ENCODE measurements at places on chromosomes 2 and 18. TPM values are rescaled to one million over a fixed set of nuclear protein-coding genes. Genes with fewer than 3 reads are reported as not detected.

DNA sequence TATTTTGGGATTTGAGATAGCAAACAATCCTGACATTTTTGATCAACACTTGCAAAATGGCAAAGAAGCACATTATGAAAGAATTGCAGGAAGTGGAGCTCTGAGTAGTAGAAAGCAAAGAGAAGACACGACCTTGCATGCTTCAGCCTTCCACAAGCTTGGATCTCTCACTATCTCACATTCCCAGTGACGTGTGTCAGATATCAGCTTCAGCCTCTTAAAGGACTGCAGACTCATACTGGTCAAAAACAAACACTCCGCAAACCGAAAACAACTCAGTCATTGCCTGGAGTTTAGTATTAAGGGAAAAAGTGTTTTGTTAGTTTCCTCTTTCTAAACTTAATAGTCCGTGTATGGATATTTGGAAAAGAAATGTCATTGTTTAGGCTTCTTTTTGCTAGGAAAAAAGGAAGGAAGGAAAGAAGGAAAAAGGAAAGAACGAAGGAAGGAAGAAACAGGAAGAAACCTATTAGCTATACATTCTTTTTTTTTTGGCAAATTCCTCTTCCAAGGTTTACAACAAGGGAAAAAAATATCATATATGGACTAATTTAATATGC lies 32.6 kb upstream of the SLC40A1 start:
- no peaks in the 10 kb centered on the region for H3K36me3 ChIP-seq
- H3K27ac ChIP-seq = no peak overlapping the region
- DNase-seq = no peak
- peaks cover 6% of the 10 kb centered on the region for H3K4me1 ChIP-seq
- no peaks in the 10 kb centered on the region for H3K27me3 ChIP-seq

DNA sequence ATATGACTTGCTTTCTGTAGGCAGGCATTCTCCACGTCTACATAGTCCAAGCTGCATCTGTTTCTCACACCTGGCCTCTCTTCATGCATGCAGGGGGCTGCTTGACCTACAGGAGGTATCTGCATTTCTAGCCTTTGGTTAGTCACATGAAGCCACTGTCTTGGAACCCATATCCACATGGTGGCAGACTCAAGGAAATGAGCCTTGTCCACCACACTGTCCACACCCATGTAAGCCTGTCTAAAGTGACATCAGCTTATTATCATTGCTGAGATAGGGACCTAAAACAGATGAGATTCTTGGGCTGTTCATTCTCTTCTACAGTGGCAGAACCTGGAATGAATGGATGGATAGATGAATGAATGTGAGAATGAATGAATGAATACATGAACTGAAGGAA lies 160.4 kb downstream of the DOCK10 start:
- no peak overlapping the region for H3K4me3 ChIP-seq
- no peak overlapping the region for H3K27ac ChIP-seq
- H3K36me3 ChIP-seq = no peaks in the 10 kb centered on the region
- H3K4me1 ChIP-seq = no peaks in the 10 kb centered on the region

GRCh38 chr2:15750433-15750814 lies 158.8 kb downstream of the DDX1 start:
- no peak for DNase-seq
- H3K4me3 ChIP-seq = no peak overlapping the region
- H3K36me3 ChIP-seq = no peaks in the 10 kb centered on the region
- no peak overlapping the region for H3K27ac ChIP-seq
- H3K27me3 ChIP-seq = no peaks in the 10 kb centered on the region

- peak; percentile 70 for DNase-seq
- no peaks in the 10 kb centered on the region for H3K36me3 ChIP-seq
- peak overlapping the region; percentile 11 for H3K27ac ChIP-seq
- H3K4me3 ChIP-seq = no peak overlapping the region
- H3K27me3 ChIP-seq = no peaks in the 10 kb centered on the region
These were observed 9.3 kb downstream of the MAPRE3 start for GRCh38 chr2:26979741-26980140.

DNA sequence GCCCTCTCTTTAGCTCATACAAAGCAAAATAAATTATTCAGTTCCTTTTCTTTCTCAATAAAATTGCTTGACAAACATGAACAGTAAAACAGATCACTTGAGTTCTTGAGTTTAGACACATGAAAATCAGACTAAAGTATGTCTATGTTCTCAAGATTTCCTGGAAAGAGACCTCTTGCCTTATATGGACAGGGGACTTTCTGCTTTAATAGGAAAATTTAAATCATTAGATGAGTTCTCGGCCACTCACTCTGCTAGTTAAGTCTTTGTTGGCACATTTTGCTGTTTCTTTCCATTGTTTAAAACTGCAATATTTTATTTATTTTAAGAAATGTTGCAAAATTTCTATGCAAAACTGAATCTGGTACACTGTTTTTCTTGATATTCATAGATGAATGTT lies 207.8 kb downstream of the RND3 start:
- no peaks in the 10 kb centered on the region for H3K4me1 ChIP-seq
- H3K27me3 ChIP-seq = no peaks in the 10 kb centered on the region
- no peak for DNase-seq
- H3K27ac ChIP-seq = peak overlapping the region; percentile 1

- no peak overlapping the region for H3K27ac ChIP-seq
- no peaks in the 10 kb centered on the region for H3K4me1 ChIP-seq
- no peak overlapping the region for H3K4me3 ChIP-seq
These were observed 318.2 kb downstream of the CBLN2 start for GRCh38 chr18:72225958-72226357.

- H3K27me3 ChIP-seq = no peaks in the 10 kb centered on the region
- H3K27ac ChIP-seq = no peak overlapping the region
- peaks cover 18% of the 10 kb centered on the region for H3K4me1 ChIP-seq
- DNase-seq = no peak
These were observed 79.8 kb upstream of the RNF152 start for GRCh38 chr18:61972389-61973264.

GRCh38 chr2:235876099-235876679 lies 292.0 kb downstream of the GBX2 start:
- no peak overlapping the region for H3K27ac ChIP-seq
- H3K4me1 ChIP-seq = no peaks in the 10 kb centered on the region
- H3K4me3 ChIP-seq = no peak overlapping the region

DNA sequence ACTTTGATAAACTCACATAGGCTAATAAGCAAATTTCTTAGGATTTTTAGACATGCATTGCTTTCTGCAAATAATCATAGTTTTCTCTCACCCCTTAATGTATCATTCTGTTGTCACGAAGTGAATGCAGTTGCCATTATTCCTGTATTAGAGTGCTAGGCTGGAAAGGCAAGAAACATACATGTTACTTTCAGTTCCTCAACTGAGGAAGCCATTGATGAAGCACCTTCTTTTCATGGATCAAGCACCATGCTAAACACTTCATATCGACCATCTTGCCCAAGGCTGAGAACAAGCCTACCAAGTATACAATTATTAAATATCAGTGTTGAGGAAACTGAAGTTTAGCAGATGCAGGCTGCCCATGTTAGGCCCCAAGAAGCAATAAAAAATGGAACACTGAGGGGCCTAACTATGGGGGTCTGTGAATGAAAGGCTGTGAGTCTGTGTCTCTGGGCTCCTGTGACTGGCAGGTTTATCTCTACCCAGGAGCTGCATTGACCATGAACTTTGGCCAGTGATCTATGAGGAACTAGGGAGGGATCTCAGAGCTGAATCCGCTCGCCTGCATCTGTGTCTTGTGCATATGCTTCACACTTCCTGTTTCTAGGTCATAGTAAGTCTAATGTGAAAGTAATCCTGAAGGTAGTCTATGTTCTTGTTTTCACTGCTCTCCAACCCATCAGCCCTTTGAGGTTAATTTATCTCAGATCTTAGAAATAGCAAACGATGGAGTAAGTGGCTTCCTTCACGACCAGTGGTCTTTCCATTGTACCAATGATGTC lies 16.0 kb upstream of the TSPYL6 start:
- no peaks in the 10 kb centered on the region for H3K27me3 ChIP-seq
- no peak overlapping the region for H3K4me3 ChIP-seq
- DNase-seq = no peak
- no peak overlapping the region for H3K27ac ChIP-seq
- H3K36me3 ChIP-seq = no peaks in the 10 kb centered on the region
- H3K4me1 ChIP-seq = no peaks in the 10 kb centered on the region

DNA sequence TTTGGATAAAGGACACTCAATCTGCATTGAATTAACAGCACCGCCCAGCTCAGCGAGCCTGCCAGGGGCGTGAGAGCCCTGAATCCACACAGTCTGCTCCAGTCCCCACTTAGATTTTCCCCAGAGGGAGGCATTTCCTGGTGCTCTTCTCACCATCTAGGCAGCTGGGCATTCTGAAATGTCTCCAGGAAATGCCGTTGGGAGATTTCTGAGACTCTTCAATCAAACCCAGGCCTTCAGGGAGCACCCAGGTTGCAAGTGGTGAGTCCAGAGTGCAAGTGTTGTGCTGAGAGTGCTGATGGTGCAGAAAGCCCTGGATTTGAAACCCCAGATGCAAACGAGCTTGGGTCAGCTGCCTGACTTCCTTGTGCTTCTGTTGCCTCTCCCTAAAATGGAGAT lies 23.4 kb upstream of the TMEM37 start:
- peaks cover 5% of the 10 kb centered on the region for H3K27me3 ChIP-seq
- no peak overlapping the region for H3K4me3 ChIP-seq
- no peaks in the 10 kb centered on the region for H3K36me3 ChIP-seq
- no peaks in the 10 kb centered on the region for H3K4me1 ChIP-seq
- DNase-seq = no peak

GRCh38 chr2:6011921-6012320 lies 319.7 kb downstream of the SOX11 start:
- H3K4me1 ChIP-seq = no peaks in the 10 kb centered on the region
- no peaks in the 10 kb centered on the region for H3K27me3 ChIP-seq
- no peak overlapping the region for H3K4me3 ChIP-seq
- no peak for DNase-seq
- H3K36me3 ChIP-seq = no peaks in the 10 kb centered on the region

GRCh38 chr18:24935008-24935407 lies 417.0 kb downstream of the ZNF521 start:
- no peak overlapping the region for H3K27ac ChIP-seq
- no peak for DNase-seq
- no peaks in the 10 kb centered on the region for H3K36me3 ChIP-seq
- H3K27me3 ChIP-seq = no peaks in the 10 kb centered on the region
- H3K4me3 ChIP-seq = no peak overlapping the region
- H3K4me1 ChIP-seq = no peaks in the 10 kb centered on the region

DNA sequence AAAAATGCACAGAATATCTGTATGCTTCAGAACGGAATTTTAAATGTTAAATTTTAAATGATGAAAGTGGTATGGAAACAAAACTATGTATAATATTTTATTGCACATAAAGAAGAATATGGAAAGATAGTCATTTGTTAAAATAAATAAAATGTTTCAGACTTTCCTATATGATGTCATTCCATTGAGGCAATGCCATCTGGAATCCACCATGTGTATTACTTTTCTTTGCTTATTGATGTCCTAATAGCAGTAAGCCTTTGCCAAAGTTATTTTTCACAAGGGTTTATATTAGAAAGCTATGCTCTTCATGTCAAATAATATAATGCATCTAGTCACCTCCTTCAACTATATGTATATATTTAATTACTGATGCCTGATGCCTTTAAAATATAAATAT lies 601.6 kb upstream of the PKDCC start:
- DNase-seq = no peak
- H3K36me3 ChIP-seq = no peaks in the 10 kb centered on the region
- H3K27me3 ChIP-seq = no peaks in the 10 kb centered on the region
- H3K4me1 ChIP-seq = no peaks in the 10 kb centered on the region
- no peak overlapping the region for H3K27ac ChIP-seq

DNA sequence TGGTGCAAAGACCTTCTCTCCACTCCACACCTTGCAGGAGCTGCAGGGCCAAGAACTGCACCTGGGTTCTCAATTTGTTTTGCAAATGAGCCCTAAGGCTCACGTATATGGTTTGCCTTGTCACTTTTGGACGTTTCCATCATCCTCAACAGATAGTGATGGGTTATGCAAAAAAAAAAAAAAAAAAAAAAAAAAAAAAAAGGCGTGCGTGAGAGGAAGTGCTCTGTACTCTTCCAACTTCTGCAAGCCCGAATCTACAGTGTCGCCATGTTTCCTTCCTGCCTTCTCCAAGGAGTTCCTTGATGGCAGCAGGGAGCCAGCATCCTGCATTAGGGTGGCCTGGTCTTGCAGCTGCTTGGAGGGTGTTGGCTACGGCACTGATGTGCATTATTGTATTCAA lies 4.0 kb upstream of the INHBB start:
- no peak for DNase-seq
- H3K27ac ChIP-seq = no peak overlapping the region
- H3K4me3 ChIP-seq = no peak overlapping the region

DNA sequence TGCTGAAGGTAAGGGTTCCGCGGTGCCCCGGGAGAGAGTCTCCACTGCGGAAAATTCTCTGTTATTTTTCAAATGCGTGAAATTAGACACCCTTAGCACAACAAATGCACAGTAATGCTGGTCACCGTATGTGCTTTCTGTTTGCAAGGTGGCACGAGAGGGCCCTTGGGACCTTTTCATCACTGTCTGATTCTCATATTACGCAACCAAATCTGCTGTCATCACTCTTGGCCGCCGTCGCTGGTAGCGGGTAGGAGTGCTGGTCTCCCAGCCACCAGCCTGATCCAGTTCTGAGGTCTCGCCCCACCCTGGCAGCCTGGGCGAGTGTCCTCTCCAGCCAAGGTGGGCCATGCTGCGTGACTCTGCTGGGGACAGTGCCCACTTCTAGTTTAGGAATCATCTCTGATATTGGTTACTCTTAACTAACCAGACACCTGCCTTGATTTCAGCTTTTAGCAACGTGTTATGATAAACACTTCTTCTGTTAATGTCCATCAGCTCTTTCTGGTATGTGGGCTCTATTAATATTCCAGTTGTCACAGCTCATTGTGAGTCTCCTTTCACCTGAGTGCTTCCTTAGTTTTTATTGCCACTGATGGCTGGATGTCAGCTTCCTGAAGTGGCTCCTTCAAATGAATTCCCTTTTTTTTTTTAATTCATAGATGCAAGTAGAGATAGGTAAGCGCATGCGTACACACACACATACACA lies 199.4 kb downstream of the GBX2 start:
- H3K27me3 ChIP-seq = no peaks in the 10 kb centered on the region
- no peak overlapping the region for H3K27ac ChIP-seq
- no peaks in the 10 kb centered on the region for H3K4me1 ChIP-seq
- no peak overlapping the region for H3K4me3 ChIP-seq
- peak; percentile 41 for DNase-seq
- H3K36me3 ChIP-seq = peaks cover 5% of the 10 kb centered on the region

- H3K36me3 ChIP-seq = no peaks in the 10 kb centered on the region
- no peaks in the 10 kb centered on the region for H3K27me3 ChIP-seq
- no peak overlapping the region for H3K4me3 ChIP-seq
- DNase-seq = no peak
- no peaks in the 10 kb centered on the region for H3K4me1 ChIP-seq
- no peak overlapping the region for H3K27ac ChIP-seq
These were observed 94.5 kb upstream of the UPP2 start for GRCh38 chr2:158006961-158007719.

CNTNAP5 gene
- total RNA-seq = 1.5 TPM

NAT8 gene
- not detected for total RNA-seq

NDUFV2 gene
- total RNA-seq = 129 TPM

PARD6G gene
- total RNA-seq = 13.0 TPM

ANKRD62 gene
- not detected for total RNA-seq

ZAP70 gene
- total RNA-seq = 1.9 TPM

SGO2 gene
- total RNA-seq = 1.1 TPM
